ENCODE measurements at places on chromosomes 6 and 20. TPM values are rescaled to one million over a fixed set of nuclear protein-coding genes. Genes with fewer than 3 reads are reported as not detected.

The TULP1 gene
- total RNA-seq: not detected

The ALDH5A1 gene
- 11.2 TPM for total RNA-seq

The GPSM3 gene
- total RNA-seq: 47.6 TPM

The SCRT2 gene
- total RNA-seq: not detected

The TBXT gene
- not detected for total RNA-seq

The LPA gene
- not detected for total RNA-seq

The CYP39A1 gene
- total RNA-seq: not detected

The ACSS1 gene
- 8.0 TPM for total RNA-seq

The IL17F gene
- total RNA-seq: 27.0 TPM

The MTFR2 gene
- total RNA-seq: 9.9 TPM

The PAK5 gene
- not detected for total RNA-seq

DNA sequence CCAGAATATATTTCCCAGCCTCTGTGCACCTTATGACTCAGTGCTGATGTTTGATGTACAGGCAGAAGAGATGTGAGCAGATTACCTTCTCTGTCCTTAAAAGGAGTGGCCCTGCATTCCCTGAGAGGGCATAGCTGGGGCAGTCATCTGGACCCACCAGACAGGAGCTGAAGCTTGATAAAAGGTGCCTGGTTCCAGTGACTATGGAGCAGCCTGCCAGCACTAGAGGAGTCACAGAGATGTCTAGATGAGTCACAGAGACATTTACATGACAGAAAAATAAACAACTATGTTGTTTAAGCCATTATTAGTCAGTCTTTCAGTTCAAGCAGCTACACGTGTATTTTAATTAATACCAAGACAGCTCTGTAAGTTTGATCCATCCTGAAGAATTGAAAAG, 237.1 kb upstream of the MOCS1 start:
- no peak for DNase-seq

GRCh38 chr6:135922174-135922573, 70.7 kb downstream of the PDE7B start:
- no peak for DNase-seq

GRCh38 chr20:57065646-57066045, 200.8 kb downstream of the BMP7 start:
- DNase-seq: no peak

GRCh38 chr6:154157706-154158105, 118.7 kb downstream of the OPRM1 start:
- DNase-seq: no peak

DNA sequence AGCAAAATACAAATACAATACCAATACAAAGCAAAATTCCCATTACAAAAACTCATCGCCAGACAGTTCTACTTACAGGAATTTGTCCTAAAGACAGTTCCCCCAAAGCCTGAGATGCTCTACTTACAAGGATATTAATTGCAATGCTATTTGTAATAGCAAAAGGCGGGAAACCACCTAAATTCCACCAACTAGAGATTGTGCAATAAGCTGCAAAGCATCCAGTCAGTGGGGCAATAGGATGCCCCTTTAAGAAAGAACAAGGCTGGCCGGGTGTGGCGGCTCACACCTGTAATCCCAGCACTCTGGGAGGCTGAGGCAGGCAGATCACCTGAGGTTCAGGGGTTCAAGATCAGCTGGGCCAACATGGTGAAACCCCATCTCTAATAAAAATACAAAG, 39.1 kb downstream of the FAM209B start:
- DNase-seq: no peak

DNA sequence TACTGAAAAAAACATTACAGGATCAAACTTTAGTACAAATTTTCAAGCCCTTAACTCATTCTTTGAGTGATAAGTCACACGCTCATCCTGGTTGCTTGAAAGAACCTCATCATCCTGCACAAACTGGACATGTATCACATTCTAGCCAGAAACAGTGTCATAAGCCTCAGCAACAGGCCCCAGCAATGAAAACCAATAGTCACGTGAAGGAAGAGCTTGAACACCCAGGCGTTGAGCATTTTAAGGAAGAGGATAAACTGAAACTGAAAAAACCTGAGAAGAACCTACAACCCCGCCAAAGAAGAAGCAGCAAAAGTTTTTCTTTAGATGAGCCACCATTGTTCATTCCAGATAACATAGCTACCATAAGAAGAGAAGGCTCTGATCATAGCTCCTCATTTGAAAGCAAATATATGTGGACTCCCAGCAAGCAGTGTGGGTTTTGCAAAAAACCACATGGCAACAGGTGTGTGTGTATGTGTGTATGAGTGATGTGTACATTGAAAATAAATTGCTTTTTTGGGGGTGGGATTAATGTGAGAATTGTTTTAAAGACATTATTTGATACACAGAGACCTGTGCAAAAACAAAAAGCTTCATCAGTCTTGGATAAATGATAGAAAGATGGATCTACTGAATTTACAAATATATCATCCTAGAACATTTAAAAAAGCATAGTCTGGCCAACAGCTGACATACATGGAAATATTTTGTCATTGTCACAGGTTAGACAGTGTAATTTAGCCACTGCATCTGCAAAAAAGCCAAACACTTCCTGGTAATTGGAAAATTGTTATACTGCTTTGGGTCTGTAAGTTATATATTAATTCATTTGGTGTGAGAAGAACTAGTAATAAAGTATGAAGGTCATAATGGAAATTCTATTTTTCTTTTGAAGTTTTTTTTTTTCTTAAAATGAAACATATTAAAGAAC, 50.1 kb downstream of the PHF3 start:
- no peak for DNase-seq

DNA sequence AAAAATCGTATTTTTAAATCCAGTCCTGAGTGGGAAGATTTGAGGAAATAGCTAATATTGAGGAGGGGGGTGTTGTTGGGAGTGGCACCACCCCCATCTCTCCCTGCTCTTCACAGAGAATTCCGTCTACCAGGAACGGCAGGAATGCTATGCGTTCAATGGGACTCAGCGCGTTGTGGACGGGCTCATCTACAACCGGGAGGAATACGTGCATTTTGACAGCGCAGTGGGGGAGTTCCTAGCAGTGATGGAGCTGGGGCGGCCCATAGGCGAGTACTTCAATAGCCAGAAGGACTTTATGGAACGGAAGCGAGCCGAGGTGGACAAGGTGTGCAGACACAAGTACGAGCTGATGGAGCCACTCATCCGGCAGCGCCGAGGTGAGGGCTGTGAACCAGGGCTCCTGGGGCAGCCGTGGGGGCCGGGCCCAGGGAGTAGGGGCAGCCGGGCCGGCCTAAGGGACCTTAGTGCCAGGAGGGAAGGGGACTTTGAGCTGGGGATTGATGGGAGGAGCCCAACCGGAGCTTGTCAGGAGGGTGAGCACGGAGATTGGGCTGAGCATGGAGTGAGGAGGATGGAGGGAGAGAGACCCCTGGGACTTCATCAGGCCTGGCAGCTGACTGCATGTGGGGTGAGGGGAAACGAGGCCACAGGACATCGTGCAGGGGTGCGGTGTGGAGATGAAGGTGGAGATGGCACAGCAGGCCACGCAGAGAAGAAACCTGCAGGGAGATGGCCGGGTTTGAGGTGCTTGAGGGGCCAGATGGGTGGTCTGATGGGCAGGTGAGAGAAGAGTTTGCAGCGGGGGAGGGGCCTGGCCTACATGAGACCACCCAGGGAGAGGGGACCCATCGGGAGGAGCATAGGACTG, 41.3 kb downstream of the HLA-DPB1 start:
- DNase-seq: no peak

DNA sequence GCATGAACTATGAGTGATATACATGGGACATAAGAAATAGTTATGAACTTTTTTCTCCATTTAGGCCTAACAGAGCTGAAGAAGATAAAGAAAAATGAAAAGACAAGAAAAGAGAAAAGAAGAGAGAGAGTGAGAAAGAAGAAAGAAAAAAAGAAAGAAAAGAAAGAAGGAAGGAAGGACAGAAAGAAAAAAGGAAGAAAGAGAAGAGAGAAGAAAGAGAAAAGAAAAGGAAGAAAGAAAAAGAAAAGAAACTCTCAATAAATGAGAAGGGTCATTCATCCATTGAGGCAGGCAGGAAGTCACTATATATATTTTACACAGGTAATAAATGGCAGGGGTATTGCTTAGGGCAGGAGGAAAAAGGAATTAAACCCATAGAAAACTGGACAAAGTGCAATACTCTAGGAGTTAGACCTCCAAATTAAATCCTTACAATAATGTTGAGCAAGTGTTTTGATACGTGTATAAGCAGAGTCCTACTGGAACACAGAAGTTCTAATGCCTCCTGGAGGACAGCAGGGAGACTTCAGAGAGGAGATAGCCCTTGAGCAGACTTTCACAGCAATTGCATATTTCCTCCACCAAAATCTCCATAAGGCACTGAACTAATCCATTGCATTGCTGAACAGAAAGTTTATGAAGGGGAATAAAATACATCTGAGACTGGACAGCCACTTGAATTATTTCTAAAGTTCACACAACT, 86.4 kb upstream of the TENT5A start:
- no peak for DNase-seq

DNA sequence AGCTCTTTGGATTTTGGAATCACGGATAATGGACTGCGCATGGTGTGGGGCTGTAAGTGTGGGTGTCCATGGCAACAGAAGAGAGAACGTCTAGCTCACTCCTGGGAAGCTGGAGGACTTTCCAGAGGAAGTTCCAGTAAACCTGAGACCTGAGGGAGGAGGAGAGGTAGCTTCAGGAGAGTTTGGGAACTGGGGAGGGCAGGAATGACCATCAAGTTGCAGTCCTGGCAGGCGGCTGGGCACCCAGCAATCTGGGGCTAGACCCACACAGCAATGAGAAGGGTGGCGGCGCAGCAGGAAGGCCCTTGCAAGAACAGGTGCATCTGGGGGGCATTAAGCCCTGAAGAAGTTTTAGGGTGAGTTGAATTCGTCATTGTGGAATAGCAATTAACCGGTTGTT, 95.9 kb downstream of the FOXC1 start:
- no peak for DNase-seq

DNA sequence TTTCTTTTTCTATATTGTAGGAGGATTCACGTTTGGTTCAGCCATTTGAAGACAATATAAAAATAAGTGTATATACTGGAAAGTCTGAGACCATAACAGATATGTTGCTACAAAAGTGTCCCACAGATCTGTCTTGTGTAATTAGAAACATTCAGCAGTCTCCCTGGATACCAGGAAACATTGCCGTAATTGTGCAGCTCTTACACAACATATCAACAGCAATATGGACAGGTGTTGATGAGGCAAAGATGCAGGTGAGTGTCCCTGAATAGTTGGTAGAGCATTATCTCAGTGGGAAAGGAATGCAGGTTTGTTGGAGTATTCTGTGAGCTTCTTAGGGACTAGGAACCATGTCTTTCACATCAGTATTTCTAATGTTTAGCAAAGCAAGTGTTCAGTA, 18.3 kb upstream of the ADGRF4 start:
- no peak for DNase-seq

- no peak for DNase-seq
Measured at GRCh38 chr6:61901748-61902147, 384.3 kb downstream of the KHDRBS2 start.

DNA sequence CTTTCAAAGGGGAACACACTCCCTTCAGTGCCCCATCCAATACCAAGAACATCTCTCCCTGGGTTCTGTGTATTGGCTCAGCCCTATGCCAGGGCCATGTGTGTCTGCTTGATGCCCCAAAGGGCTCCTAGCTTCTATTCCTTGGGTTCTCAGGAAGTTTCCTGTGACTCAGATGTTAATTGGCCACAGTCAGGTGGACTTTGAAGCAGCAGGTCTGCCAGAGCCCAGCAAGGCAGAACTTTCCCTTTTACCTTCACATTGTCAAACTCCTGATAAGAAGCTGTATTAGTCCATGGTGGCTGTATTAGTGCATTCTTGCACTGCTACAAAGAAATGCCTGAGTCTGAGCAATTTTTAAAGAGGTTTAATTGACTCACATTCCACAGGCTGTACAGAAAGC, 116.0 kb upstream of the PTPRT start:
- DNase-seq: no peak

- no peak for DNase-seq
Measured at GRCh38 chr20:6074145-6074561, 20.3 kb upstream of the LRRN4 start.
